ENCODE measurements at places on chromosomes 3 and 15.

- no peak for DNase-seq
These were observed 812.6 kb downstream of the ZPLD1 start for GRCh38 chr3:103247459-103247858.

DNA sequence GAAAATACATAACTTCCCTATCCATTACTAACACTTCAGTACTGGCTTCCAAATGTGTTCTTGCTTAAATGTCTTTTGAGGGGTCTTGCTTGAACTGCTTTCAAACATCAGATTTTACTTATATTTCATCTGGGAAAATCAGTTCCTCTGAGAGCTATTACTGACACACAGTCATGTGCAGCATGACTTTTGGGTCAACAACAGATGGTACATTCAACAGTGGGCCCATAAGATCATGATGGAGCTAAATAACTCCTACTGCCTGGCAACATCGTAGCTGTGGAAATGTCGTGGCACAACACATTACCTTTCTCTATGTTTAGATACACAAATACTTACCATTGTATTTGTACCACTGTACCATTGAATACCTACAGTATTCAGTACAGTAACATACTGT lies 43.8 kb downstream of the WWTR1 start:
- no peak for DNase-seq

- DNase-seq, result no peak
These were observed 436.3 kb upstream of the SGO1 start for GRCh38 chr3:20622304-20622703.

DNA sequence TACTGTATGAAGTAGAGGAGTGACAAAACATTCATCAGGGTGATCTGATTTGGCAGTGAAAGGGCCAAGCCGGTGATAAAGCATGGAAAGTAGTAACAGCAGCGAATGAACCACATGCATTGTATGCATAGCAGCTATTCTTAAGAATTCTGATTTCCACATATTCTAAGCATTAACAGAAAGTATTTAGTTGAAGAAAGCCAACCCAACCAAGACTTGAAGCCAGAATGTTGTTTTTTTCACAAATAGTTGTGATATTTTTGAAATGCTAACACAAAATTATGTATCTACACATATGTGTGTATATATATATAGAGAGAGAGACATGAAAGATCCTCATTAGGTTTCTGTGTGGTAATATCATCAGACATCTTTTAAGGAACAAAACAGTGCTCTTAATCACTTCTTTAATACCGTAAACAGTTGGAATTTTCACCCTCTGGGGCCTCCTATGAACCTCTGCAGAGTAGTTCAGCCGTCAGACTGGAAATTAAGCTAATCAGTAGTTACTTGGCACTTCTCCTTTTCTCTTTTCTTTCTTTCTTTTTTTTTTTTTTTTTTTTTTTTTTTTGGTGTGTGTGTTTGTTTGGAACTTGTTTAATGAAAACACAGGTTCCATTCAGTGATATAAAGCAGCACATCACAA lies 139.6 kb downstream of the CMSS1 start:
- no peak for DNase-seq

- no peak for DNase-seq
These were observed 3.8 kb downstream of the CHAC1 start for GRCh38 chr15:40957041-40957555.

Data from stimulated activated CD8-positive, alpha-beta memory T cell treated with anti-CD3 and anti-CD28 coated beads, Interleukin-4, amount 100 ng/mL, for 48 hours (primary cell).